ENCODE measurements at places on chromosomes 6 and 20.

DNA sequence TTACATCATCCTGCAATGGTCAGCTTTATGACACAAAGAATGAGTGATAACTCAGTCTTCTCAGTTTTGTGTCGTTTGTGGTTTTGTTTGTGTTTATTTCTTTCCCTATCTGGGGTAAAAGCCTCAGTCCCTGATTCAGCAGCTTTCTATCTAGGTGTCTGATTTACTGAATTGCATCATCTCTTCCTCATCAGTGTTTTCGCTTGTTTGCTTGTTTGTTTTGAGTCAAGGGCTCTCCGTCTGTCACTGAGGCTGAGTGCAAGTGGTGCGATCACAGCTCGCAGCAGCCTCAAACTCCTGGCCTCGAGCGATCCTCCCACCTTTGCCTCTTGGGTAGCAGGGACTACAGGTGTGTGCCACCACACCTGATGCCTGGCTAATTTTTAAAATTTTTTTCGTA lies 548.9 kb downstream of the PRKN start:
- no peak for DNase-seq

DNA sequence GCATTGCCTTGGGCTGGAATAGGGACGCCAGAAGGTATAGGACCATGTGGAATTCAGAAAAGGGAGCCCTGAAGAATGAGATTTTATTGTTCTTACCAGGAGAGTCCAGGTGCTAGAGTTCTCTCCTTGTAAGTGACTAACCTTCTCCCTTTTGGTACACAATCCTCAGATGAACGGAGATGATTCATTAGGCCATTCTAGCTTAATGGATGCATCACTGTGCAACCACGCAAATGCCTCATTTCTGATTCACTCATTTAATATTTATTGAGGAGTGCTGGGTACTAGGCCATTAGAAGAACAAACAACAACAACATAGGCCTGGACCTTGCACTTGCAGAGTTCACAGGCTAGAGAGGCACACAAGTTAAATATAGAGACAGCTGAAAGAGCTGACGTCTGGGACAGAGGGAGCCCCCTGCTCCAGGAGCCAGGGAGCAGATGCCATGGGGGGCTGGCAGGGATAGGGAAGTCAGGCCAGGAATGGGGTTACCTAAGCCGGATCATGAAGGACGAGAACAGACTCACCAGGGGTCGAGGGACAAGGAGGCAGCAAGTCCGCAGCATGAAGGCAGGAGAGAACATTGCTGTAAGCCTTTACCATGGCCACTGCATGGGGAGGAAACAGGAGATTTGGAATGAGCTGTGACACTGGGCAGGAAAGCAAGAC lies 179.5 kb upstream of the AKAP12 start:
- no peak for DNase-seq

- DNase-seq, result no peak
These were observed 839.5 kb downstream of the FRK start for GRCh38 chr6:115221198-115221597.

GRCh38 chr6:146503096-146503495 lies 40.5 kb upstream of the RAB32 start:
- no peak for DNase-seq

- no peak for DNase-seq
These were observed 189.1 kb upstream of the TCF21 start for GRCh38 chr6:133699741-133700385.

GRCh38 chr6:15268137-15268908 lies 22.5 kb downstream of the JARID2 start:
- DNase-seq, result no peak

DNA sequence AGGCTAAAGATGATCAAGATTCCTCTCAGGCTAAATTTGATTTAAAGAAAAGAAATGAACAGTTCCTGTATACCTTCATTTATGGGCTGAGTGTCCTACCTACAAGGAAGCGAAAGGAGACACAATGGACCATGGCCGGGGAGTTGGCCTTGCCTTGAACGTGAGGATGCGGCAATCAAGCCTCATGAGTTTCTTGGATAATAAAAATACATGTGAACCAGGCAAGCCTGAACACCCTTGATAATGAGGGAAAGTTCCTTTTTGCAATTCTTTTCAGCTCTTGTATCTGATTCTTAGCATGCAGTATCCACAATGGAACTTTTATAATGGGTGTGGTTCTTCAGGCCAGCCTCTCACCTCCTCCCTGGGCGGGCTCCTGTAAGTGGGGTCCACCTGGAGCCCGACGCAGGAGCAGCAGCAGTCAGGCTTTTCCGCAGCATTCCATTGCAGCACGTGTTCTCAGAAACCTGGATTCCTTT lies 83.8 kb downstream of the RNASET2 start:
- no peak for DNase-seq

DNA sequence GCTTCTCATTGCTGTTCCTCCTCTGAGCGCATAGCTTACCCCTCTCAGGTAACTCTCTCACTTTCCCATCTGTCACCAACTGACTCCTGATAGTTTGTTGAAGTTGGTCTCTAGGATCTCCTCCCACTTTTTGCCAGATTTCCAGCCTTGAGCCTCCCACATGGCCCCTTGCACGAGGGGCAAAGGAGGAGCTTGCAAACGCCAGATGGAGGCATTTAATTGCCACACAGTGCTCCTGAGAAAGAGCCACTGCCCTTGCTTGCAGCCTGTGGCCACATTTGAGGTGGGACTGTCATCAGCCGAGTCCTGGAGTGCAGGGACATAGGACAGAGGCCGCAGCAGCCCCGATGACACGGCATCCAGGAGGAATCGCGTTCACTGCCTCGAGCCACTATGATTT lies 348.7 kb downstream of the SMOC2 start:
- no peak for DNase-seq

GRCh38 chr6:162974685-162975084 lies 246.9 kb downstream of the PACRG start:
- DNase-seq, result no peak

DNA sequence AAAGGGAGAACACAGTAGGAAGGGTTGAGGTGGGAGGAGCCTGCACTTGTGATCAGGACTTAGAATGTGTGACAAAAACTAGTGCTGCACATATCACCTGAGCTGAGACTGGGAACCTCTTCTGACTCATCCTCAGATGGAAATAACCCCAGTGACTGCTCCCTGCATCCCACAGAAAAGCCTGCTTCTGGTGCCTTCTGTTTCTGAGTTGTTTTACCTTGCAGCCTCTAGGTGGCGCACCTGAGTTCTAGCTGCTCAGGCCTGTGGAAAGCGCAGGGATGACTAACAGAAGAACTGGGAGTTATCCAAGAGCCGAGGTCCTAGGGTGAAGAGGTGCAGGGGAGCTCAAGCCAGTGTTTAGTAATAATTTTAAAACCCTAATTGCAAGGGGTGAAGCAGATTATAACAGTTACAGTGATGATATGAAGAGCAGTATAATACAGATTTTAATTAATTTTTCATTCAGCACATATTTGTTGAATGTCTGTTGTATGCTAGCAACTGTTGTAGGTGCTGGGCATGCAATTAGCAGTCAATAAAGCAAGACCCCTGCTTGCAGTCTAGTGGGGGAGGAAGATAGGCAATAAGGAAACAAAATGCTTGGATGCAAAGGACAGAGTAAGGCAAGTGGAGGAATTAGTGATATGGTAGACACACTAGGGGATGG lies 302.5 kb downstream of the DHX35 start:
- peak; percentile 35 for DNase-seq

DNA sequence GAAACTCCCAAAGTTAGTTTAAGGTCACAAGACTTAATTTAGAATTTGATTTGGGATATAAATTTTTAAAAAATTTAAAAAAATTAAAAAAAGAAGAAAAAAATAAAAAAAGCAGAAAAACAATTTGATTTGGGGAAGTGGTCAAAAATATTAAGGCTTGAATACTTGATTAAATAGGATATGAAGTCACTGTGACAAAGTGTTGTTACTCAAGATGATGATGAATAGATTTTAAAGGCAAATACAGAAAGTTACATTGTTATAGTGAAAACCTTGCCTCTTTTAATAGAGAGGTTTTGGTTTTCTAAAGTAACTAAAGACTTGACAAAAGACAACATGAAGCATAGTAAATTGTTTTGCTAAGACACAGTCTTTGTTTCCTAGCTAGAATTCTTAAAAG lies 7.2 kb downstream of the CST9 start:
- no peak for DNase-seq

DNA sequence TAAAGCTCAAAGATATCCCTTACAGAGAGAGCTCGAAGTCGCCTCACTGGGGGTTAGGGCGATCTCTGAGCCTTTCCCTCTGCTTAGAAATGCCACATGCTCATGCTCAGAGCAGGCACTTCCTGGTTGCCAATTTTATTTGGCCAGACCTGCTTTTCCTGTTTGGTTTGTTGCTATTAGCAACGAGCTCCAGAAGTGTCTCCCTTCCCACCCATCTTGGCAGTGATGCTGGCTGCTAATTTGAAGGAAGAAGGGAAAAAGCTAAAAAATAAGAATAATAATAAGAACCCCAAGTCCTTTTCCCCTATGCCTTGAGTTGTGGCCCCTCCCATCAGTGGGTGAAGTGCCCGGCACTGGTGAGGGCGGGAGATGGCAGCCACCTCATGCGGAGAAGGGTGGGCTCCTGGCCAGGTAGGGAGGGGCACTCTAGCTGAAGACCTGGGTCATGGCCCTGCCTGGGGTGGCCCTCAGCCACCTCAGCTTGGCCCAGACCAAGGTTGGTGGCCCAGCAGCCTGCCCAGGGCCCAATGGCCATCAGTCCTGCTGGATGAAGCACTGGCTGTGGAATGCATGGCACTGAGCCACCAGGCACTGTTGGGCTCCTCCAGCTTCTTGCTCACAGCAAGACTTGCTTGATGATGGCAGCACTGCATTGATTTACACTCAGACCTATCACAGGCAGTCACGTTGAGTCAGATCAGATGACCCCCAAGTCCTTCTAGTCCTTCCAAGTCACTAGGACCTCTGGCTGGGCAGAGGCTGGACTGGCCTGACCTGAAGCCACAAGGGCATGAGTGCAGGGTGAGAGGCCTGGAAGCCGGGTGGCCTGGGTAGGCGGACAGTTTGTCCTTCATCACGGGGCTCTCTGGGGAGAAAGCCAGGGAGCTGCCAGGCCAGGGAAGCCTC lies 79.0 kb downstream of the SYNJ2 start:
- DNase-seq, result peak; percentile 87

DNA sequence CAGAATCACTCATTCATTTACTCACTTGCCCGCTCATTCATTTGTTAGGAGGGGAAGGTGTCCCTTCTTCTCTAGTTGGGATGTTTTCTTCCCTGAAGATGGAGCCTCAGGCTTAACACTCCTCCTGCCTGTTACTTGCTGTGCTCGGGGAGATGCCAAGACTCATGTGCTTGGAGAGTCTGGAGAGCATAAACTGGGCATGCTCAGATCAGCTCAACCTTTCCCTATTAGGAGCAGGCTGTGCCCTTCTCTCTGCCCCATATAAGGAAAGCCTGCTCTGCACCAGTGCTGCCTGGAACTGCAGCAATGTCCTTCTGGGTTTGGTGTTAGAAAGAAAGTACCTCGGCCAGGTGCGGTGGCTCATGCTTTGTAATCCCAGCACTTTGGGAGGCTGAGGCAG lies 18.0 kb upstream of the UBE2V1 start:
- DNase-seq, result no peak

- no peak for DNase-seq
These were observed 33.9 kb upstream of the TXLNB start for GRCh38 chr6:139325686-139326085.

- DNase-seq, result no peak
These were observed 113.7 kb upstream of the GGTLC1 start for GRCh38 chr20:24102290-24102689.

- DNase-seq, result no peak
These were observed at the start of gene COL20A1 for GRCh38 chr20:63292904-63293303. COL20A1 (plus strand) TSS chr20:63293186; CDS start chr20:63295108, 1,922 bp downstream.

DNA sequence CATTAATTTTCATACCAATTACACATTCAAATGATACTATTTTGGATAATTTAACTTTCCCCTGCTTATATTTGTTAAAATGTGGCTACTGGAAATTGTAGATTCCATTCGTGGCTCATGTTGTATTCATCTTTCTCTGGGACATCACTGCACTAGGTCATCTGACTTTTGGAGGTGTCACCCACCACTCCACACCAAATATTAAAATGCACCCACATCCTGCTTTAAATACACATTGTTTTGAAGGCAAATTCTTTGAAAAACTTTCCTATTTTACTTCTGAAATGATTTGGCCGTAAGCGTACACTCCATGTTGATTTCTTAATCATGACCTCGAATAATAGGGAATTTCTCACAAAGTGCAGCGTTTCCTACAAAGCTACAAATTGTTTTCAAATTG lies 8.7 kb upstream of the RBM38 start:
- DNase-seq, result no peak

DNA sequence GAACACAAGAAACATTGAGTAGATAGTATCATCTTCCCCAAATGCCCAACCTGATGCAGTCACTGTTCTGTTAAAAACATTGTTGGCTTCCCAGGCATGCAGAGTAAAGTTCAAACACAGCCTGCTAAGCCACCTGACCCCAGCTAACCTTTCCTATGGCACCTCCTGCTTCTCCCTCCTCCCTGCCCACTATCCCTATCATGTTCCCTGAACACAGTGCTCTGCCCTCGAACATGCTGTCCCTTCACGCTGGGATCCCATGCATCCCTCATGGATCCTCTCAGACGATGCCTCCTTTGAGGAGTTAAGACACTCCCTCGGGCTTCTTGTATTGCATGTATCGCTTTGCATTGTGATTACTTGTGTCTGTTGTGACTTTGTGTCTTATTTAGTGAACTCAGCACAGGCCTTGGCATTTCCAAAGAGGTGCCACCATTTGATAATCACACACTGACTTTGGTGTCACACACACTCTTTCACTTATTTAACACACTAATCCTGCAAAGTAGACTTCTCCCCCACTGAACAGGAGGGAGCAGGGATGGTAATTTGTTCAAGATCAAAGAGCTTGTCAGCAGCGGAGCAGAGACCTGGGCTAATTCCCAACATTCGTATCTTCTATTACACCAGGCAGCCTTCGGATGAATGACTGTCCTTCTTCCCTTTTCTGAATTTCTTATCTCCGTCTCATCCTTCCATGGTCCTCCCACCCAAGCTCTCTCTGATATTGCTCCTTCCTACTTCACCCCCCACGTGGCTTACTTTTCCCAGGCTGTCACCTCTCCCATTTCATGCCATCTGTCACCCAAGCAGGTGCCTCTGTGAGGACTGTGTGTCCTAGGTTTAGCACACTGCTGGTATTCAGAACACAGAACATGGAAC lies 28.3 kb upstream of the SMIM29 start:
- DNase-seq, result no peak

DNA sequence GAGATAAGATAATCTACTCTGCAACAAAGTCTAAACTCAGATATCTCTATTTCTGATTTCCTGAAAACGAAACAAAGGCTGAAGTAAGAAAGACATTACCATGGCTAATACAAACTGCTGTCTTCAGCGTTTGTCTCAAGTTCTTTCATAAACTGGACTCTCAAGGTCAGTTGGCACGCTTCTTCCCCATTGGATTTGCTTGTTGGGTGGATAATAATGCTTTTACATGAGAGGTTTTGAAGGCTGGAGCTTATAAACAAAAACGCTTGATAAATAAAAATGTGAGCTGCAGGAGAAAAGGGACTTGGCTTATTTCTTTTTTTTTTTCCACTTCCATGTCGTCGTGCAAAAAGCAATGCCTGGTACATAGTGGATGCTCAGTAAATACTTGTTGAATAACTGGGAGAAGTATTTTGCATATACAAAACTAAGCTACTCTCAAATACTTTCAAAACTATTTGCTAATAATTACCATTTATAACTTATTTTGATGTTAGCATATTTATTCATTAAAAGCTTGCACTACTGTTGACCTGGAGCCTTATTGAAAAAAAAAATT lies 65.7 kb upstream of the EEF1A1 start:
- DNase-seq, result no peak
